ENCODE measurements at places on chromosomes 2 and 18. TPM values are rescaled to one million over a fixed set of nuclear protein-coding genes. Genes with fewer than 3 reads are reported as not detected.

- no peak for DNase-seq
Measured at GRCh38 chr18:79693561-79694205, 14.1 kb downstream of the CTDP1 start.

- DNase-seq = no peak
Measured at GRCh38 chr2:171322928-171323327, 110.9 kb downstream of the METTL8 start.

GRCh38 chr2:107570876-107571275 lies 255.8 kb upstream of the RGPD4 start:
- no peak for DNase-seq

DNA sequence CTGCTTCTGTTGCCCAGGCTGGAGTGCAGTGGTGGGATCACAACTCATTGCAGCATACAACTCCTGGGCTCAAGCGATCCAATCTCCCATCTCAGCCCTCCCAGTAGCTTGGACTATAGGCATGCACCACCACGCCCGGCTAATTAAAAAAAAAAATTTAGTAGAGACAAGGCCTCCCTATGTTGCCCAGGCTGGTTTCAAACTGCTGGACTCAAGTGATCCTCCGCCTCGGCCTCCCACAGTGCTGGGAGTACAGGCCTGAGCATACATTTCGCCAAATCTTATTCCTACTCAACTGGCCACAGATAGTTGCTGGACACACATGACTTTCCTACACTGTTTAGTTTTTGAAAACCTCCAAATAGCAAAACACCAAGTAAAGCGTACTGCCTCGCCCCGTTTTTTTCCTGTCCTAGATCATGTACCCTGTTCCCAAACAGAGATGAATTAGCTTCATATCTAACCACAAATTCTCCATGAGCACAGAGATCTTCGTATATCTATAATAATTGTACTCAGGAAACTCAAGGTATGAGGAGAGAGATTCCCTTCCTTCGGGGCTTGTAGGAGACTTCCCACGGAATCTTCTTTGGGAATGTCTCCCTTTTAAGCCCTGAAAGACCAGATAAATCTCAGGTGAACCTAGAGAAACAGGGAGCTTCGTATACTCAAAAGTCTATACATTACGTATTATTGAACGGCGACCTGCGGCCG lies 598 bp upstream of the C2orf69 start:
- DNase-seq = no peak

DNA sequence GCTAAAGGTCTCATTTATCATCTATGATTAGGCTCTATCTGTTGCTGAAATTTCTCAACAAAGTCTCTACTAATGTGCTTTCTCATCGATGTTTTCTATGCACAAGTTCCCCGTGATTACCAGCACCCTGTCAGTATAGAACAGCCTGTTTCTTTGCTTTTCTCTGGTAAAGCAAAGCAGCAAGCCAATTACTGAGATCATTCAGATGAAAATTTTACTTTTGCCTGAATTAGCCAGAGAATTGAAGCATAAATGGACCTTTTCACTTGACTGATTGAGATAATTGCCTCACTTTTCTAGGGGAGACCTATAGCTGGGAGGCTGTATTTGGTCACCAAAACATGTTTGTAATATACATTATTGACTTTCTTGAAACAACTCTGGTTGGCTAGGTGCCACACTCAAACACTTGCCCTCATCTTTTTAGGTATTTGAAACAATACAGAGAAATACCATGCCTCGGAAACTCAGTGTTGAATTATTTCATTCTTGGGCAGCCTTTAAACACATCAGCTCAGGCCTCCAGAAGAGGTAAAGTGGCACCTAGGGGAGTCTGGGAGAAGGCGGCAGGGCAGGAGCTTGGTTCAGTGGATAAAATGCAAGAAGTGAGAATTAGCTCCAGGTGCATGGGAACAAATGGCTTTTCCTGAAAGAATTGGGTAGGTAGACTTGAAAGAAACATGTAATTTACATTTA lies 96.2 kb downstream of the GALNT3 start:
- no peak for DNase-seq

- no peak for DNase-seq
Measured at GRCh38 chr2:144605231-144605840, 85.4 kb upstream of the ZEB2 start.

- no peak for DNase-seq
Measured at GRCh38 chr18:34808389-34808788, 98.3 kb downstream of the DTNA start.

DNA sequence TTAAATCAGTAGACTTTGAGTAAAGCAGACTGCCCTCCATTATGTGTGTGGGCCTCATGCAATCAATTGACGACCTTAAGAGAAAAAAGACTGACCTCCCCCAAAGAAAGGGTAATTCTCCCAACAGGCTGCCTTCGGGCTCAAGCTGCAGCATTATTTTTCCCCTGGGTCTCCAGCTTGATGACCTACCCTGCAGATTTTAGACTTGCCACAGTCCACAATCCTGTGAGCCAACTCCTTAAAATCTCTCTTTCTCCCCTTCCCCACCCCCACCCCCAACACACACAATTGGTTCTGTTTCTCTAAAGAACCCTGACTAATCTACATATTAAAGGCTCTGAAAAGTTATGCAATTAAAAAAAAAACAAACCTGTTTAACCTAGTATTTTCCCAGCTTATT lies 89.4 kb downstream of the RNF152 start:
- DNase-seq = no peak

- no peak for DNase-seq
Measured at GRCh38 chr2:134148843-134149472, 104.9 kb upstream of the MGAT5 start.

REG3G gene
- not detected for total RNA-seq

UGT1A9 gene
- not detected for total RNA-seq

LYPD1 gene
- total RNA-seq = 76.6 TPM
